Kidney glomerular epithelial cell (primary cell): ENCODE measurements at places on chromosomes 12 and 14.

- DNase-seq: no peak
Observed at GRCh38 chr14:51561141-51561540, 90.6 kb upstream of the FRMD6 start.

DNA sequence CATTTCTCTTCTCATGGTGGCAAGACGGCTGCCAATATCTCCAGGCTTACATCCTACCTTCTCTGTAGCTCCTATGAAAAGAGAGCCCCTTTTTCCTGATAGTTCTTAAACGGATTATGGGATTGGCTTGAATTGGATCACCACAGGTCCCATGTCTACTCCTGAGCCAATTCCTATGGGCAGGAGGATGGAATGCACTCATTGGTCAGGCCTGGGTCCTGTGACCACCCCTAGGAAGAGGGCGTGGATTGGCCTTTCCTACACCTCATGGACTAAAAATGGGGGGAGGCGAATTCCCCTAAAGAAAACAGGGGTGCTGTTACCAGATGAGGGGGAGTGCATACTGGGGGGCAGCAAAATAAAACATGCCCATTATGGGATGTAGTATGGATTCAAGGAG lies 108.8 kb downstream of the PTPN11 start:
- no peak for DNase-seq

DNA sequence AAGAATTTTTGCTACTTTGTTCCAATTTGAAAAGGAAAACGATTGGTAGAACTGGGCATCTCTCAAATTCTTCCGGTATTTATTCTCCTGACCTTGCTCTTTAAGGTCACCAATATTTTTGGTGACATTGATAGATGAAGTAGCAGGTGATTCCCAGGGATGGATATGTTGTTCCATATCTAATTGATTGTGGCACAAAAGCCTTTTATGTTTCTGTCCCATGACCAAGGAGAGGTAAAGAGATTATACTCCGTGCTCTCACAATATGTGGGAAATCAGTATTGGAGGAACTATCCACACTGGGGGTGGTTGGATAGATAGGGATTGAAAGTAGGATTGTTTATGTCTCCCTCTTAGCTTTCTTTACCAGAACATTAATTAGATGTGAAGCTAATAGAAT lies 61.7 kb upstream of the LRIG3 start:
- DNase-seq: no peak

DNA sequence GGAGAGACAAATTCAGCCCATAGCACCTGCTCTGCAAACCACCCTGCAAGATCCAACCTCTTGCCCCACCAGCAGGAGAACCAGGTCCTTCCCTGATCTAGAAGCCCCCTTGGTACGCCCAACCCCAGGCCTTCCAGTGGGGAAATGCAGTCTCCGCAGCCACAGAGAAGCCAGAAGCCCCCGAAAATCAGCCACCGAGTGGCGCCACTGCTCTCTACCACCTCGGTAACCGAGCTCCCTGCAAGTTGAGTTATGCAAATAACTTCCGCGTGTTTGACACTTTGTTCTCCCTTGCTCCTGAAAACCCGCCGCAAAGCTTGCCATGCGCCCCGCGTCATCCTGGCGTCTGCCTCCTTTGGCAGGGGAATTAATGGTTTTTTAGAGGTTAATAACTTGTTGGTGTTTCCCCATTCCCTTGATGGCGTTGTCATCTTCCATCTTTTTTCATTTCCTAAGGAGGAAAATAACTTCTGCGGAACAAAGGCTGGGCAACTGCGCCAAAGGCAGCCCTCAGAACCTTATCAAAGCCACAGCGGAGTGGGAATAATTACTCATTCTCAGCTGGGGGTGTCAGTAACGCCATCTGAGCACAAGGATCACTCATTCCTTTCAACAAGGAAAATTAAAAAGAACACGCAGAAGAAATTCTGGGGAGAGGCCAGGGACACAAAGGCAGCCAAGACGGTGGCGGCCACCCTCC lies 60.4 kb downstream of the FZD10 start:
- no peak for DNase-seq

- DNase-seq: peak; percentile 72
Observed at GRCh38 chr12:45615268-45615667, 114.2 kb upstream of the ARID2 start.

GRCh38 chr12:106598003-106598402 lies 15.2 kb downstream of the RFX4 start:
- DNase-seq: no peak

- no peak for DNase-seq
Observed at GRCh38 chr12:98198261-98198982, 317.0 kb upstream of the TMPO start.

DNA sequence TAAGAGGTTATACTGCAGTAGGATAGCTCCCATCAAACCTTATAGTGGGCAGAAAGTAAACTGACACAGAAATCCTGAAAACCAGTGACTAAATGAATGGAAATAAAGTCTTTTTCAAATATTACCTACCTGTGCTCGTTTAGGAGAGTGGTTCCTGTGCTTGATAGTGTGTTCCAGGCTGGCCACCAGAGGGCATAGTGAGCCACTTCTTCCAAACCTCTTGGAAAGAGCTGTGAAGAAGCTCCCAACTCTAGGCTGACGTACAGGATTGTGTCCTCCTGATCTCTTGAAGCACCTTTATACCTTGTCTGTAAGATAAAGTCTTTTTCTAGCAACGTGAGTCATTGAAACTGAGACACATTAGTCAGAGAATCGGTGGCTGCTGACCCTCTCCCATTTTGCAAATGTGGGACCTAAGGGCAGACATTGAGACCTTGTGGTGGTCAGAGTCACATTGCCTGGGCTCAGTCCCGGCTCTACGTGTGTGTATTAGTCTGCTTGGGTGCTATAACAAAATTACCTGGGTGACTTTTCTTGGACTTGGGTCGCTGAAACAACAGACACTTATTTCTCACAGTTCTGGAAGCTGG lies 17.6 kb downstream of the TDP1 start:
- DNase-seq: peak; percentile 63

GRCh38 chr14:81453166-81453766 lies 53.1 kb upstream of the STON2 start:
- DNase-seq: peak; percentile 34

DNA sequence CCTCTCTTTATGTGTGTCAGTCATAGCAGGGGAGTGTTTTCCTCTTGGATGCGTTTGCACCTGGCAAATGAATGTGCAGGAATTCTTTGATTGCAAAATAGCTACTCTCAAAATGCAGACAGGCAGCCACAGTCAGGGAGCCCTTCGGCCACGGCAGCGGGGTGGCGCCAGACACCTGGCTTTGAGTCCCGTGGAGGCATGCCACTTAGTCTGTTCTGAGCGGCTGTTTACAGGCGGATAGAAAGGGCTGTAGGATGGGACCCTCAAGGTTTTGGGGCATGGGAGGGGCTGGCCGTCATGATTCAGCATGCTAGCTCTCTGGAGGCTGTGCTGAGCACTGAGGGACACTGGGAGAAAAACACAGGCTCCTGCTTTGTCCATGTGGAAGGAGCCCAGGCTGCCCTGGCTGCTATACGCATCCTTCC lies 117.1 kb downstream of the SLC25A47 start:
- DNase-seq: peak; percentile 75

- DNase-seq: no peak
Observed at GRCh38 chr14:93106541-93107156, 9.1 kb downstream of the ITPK1 start.

- no peak for DNase-seq
Observed at GRCh38 chr14:79275292-79275655, 936.0 kb downstream of the DIO2 start.

DNA sequence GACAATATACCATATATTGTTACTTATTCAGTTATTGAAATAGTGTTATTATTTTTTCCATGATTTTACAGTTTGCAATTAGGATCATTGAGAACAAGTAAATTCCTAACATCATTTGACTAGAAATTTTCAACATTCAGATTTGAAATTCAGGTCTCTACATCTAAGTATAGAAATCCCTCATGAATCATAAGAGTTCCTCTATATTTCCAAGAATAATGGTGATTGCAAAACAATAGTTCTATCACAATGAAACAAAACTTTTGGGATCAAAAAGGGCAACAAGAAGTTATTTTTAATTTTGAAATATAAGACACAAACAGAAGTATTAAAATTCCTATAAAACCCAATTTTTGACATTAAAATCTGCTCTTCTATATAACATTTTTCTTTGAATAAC lies 10.8 kb downstream of the CLEC1A start:
- no peak for DNase-seq

GRCh38 chr12:55972042-55972441 lies 1.8 kb upstream of the RAB5B start:
- peak; percentile 42 for DNase-seq

GRCh38 chr14:71236487-71236886 lies 329.2 kb downstream of the PCNX1 start:
- no peak for DNase-seq

DNA sequence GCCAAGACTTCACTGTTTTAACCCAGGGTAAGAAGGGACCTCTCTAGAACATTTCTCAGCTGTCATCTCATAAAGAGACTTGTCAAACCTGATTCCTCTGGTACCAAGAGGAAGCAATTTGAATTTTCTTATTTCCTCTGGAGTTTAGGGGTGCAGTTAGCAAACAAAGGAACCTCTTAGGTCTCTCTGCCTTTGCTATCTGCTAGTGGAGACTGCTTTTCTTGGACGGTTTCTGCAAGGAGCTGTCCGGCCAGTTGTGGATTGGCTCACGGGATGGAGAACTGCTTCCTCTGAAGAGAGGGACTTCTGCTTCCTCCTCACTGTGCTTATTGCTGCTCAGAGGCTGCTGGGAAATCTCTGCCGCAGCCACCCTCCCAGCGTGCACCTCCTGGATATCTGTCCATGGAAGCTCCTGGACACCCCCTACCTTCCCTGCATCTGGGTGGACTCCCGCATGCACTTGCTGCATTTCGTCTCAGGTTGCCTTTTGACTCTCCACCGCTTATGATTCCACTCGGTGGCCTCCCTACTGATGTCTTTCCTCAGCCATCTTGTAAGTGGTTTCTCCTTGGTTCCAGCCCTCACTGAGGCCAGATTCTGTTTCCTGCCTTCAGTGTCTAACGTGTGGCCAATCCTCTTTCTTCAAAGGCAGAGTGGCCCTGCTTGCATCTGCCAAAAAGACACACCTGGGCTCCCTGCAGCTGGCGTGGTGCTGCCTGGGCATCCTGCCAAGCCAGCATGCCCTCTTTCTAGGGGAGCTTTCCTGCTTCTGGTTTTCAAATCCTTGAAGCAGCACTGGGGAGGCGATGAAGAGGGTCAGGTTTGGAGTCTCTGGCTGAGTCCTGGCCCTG lies 187.3 kb downstream of the CHST11 start:
- DNase-seq: no peak
